Stimulated activated effector memory CD8-positive, alpha-beta T cell treated with anti-CD3 and anti-CD28 coated beads, Interleukin-12 subunit alpha, Interleukin-12 subunit beta, amount 100 ng/mL, for 72 hours (primary cell): ENCODE measurements at places on chromosomes 16 and 17.

DNA sequence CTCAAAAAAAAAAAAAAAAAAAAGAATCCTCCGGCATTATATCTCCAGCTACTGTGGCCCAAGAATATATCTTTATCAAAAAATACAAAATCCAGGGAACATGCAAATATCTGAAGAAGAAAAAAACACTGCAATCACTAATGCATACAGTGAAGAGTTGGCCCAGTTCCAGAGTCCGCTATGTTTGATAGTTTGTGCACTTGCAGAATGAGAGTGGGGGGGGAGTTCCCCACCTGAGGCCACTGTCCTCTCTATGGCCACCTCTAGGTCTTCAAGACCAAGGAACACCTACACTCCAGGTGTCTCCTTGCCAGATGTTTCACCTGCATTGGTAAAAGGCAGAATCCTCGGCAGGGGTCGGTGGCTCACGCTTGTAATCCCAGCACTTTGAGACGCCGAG lies 4.0 kb downstream of the ZNF785 start:
- no peak for DNase-seq

DNA sequence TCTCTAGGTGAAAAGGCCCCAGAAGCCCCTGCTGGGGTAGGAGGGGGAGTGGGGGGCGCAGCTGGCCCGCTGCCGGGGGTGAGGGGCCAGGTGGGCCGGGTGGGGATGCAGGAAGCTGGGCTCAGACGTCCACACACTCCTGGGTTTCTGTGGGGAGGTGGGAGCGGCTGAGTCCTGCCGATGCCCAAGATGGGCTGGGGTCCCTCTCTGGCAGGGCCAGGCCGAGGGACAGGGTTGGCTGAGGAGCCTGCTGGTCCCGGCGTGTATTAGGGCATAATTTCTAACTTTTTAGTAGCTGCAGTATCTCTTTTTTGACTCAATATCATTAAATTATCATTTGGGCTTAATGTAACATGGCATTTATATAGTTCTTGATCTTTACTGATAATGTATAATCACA lies 121.4 kb upstream of the CORO6 start:
- DNase-seq = no peak

DNA sequence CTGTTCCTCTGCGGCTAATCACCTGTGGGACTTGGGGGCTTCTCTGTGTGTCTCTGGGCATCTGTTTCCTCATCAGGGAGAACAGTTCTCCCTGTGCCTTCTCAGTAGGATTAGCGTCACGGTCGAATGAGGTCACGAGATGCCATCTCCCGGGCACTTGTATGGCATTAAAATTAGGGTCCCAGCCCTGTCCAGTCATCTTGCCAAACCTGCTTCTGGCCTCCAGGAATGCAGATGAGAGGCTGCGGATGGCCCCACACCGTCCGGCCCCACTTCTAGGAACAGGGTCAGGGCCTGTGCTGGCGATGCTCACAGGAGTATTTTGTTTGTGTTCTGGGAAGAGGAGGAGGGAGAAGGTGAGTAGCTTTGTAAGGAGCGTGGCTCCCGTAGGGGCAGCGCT lies 58.5 kb downstream of the OR1D5 start:
- no peak for DNase-seq

DNA sequence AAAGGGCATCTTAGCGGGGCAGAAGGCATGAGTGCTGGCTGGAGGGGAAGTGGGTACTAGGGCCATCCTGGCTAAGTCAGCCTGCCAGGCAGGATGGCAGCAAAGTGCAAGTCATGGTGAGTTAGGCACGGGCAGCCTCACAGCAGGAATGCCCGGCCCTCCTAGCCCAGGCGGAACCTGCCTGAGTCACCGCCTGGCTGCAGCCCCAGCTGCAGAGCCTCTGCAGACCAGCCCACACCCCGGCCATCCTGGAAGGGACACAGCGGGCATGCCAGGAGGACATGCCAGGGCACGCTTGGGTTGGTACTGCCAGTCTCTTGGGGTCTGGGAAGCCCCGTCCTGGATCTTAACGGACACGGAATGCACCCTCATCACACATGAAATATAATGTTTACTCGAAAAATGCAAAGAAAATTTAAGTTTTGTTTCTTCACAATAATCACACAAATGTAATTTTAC lies 5.0 kb upstream of the ALDH3A1 start:
- no peak for DNase-seq

GRCh38 chr17:31400481-31400950 lies 9.0 kb downstream of the RAB11FIP4 start:
- DNase-seq = no peak

- DNase-seq = no peak
Observed at GRCh38 chr17:58913971-58914769, 158.5 kb downstream of the PPM1E start.

GRCh38 chr17:68878226-68878885 lies 76.8 kb downstream of the ABCA8 start:
- DNase-seq = no peak

- DNase-seq = no peak
Observed at GRCh38 chr17:55524440-55525220, 13.4 kb upstream of the SMIM36 start.

- no peak for DNase-seq
Observed at GRCh38 chr16:25260416-25260815, 2.8 kb upstream of the ZKSCAN2 start.

GRCh38 chr16:5017678-5017969 lies 16.1 kb downstream of the NAGPA start:
- no peak for DNase-seq

DNA sequence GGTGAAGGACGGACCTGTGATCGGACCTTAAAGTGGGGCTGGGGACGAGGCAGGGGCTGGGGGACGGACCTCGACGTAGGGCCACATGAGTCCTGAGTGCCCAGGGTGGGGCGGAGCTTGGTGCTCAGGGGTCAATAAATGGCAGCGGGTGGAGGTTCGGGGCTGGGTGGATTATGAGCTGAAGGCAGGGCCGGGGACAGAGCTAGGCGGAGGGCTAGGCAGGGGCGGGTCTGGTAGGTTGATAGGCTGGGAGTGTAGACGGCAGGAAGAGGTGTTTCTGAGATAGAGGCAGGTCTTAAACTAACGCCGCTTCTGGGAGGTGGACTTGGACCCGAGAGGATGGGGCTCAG lies 733 bp downstream of the CHRNB1 start:
- no peak for DNase-seq

- no peak for DNase-seq
Observed at GRCh38 chr17:36723459-36724025, 122.2 kb downstream of the MRM1 start.

DNA sequence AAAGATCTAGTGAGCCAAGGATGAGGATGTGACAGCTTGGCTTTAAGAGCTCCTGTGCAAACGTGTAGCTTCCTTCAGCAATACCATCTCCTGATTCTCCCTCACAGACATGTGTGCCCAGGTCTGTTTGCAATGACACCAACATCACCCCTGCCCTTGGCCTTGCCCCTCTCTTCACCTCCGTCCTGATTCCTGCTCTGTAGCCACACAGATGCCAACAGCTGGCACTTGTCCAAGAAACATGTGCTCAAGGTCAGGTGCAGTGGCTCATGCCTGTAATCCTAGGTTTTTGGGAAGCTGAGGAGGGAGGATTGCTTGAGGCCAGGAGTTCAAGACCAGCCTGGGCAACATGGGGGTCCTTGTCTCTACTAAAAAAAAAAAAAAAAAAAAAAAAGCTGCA lies 103.8 kb upstream of the CRHR1 start:
- no peak for DNase-seq

DNA sequence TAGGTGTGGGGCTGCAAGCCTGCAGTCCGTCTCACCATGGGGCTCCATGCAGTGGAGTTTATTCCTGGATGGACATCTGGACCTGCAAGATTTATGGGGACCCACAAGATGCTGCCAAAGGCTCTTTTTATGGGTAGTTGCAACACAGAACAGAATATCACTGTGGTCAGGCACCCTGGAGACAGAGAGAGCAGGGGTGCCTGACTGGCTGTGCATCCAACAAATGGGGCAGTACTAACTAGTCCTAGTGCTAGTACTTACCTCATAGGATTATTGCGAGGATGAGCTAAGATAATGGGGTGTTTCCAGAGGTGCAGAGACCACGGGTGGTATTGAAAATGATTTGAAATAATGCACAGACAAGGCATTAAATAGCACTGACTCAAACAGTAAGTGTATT lies 42.4 kb upstream of the MMP2 start:
- no peak for DNase-seq

DNA sequence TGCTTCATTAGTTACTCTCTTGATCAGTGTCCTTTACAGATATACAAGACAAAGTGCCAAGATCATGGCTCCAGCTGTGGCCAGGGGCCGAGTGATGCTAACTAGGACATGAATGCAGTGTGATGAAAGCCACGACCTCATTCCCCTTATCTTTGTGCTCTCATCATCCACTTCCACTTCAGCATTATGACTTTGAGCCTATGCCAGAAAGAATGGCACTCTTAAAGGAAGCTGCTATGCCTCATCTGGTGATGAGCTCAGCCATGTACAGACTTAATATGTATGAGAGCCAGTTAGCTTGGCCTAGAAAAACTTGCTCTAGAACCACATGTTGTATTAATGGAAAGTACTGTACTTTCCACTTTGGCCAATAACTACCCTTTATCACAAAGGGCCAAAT lies 179.1 kb downstream of the TOX3 start:
- no peak for DNase-seq

DNA sequence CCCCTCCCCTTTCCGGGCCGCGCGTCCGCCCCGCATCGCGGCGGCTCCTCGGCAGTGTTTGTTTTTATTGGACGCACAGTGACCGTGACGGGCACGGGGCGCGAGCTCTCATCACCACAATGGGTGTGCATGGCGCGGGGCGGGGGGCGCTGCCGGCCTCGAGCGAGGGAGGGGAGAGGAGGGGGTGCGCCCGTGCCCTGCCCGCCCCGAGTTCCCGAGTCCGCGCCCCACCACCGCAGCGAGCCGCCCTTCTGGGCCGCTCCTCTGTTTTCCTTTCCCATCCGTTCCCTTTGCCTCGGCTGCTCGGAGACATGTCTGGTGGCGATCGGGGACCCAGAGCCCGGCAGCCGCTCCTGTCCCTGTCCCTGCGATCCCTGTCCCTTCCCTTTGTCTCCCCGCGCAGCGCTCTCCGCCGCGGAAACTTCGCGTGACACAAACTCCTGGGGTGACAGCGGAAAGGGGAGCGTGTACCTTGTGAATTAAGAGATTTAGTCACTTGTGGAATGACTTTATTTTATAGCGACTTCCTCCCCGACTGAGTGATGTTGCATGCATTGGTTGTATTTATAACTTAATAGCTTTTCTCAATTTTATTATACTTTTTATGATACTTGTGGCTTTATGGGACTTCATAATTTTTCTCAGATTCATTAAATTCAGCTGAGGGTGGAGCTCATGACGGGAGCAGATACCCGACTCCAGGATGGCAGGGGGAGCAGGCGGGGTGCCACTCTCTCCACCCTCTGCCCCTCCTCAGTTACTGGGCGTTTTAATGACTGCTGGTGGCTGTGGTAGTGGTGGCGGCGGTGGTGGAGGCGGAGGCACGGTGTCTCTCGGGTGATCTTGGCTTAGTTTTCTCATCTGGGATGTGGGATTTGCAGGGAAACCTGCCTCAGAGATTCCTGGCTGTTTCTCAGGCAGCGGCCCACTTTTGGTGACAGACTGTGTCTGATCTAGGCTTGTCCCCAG lies 40.8 kb downstream of the MRM1 start:
- DNase-seq = no peak

DNA sequence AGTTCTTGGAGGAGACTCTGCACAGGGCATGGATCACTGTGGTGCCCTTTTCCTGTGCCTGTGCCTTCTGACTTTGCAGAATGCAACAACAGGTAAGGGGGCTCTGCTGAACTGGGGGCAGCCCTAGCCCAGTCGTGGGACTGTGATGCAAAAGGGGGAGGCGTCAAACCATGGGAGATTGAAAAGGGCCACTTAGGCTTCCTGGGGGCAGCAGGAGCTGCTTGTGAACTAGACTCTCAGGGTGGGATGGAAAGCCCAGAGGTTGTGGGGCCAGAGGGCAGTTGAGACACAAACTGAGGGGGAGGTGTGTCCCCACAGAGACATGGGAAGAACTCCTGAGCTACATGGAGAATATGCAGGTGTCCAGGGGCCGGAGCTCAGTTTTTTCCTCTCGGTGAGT lies 19.6 kb downstream of the ADGRG5 start:
- DNase-seq = no peak

- DNase-seq = no peak
Observed at GRCh38 chr17:61429274-61429673, 22.9 kb upstream of the TBX4 start.

DNA sequence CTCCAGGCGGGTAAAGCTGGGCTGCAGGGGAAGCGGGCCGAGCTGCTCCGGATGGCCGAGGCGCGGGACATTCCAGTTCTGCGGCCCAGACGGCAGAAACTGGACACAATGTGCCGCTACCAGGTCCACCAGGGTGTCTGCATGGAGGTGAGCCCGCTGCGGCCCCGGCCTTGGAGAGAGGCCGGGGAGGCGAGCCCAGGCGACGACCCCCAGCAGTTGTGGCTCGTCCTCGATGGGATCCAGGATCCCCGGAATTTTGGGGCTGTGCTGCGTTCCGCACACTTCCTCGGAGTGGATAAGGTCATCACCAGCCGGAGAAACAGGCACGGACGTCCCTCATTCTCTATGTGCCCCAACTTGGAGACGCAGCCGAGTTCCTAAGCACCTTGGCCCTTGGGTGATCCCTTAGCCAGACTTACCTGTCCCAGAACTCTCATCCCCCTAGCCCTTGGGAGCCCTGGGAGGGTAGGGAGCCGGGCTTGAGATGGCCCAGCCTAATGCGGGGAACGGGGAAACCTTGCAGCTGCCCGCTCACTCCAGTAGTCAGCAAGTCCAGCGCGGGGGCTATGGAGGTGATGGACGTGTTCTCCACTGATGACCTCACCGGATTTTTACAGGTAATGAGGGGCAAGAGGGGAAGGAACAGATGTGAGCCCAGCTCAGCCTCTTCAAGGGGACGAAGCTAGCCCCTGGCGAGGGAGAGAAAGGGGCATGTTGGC lies 806 bp downstream of the MRM1 start:
- DNase-seq = peak; percentile 64

- no peak for DNase-seq
Observed at GRCh38 chr16:46894036-46894672, 10.0 kb downstream of the GPT2 start.

DNA sequence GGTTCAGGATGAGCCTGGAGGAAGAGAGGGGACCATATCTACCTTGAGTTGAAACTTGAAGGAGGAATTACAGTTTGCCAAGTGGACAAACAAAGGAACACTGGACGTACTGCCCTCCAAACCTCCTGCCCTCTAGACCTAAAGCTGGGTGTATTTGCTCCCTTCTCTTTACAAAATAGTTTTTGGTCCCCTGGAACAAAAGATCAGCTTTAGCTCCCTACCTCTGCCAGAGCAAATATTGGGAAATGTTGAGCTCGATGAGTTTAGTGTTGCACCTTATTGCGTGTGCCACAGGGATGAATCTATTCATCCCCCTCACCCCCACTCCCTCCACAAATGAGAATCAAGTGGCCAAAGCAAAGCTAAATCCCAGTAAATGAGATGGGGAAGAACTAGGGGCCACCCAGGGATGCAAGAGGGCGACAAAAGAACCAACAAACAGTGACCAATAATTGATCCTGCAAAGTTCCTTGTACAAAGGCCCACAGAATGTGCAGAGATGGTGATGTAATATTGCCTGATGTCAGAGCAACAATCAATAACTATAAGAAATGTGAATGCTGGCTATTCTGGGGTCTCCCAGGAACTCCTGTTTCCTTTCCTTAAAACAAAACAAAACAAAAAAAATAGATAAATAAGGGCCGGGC lies 17.2 kb upstream of the TAT start:
- no peak for DNase-seq

GRCh38 chr16:68105611-68106010 lies 20.4 kb downstream of the NFATC3 start:
- DNase-seq = no peak
